ENCODE measurements at places on chromosomes 7 and 10. TPM values are rescaled to one million over a fixed set of nuclear protein-coding genes. Genes with fewer than 3 reads are reported as not detected.

GRCh38 chr10:49746626-49747302, 15.4 kb downstream of the OGDHL start:
- H3K4me1 ChIP-seq, result no peaks in the 10 kb centered on the region
- H3K4me3 ChIP-seq, result no peak overlapping the region
- no peaks in the 10 kb centered on the region for H3K27me3 ChIP-seq
- DNase-seq, result no peak

DNA sequence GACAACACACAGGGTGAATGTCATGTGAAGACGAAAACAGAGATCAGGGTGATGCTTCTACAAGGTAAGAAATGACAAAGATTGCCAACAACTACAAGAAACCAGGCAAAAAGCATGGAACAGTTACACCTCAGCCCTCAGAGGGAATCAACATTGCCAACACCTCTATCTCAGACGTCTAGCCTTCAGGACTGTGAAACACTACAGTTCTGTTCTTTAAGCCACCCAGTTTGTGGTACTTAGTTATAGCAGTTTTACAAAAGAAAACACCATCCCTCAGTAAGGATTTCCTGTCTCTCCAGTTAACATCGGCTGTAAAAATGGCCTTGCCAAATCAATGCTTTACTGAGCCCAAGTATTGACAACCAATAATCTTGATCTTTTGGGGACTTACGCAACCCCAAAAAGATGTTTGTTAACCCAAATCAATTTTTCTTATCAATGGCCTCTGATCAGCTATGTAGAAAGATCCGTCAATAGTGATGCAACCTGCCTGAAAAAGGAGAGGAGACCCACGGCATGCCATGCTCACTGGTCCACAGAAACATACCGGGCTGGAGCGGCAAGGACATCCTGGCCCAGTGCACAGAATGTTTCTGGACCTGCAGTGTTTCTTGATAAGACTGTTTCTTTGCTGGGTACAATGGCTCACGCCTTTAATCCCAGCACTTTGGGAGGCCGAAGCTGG, 44.0 kb downstream of the AKR1D1 start:
- H3K27me3 ChIP-seq, result no peaks in the 10 kb centered on the region
- H3K36me3 ChIP-seq, result no peaks in the 10 kb centered on the region
- no peaks in the 10 kb centered on the region for H3K4me1 ChIP-seq
- H3K27ac ChIP-seq, result peak overlapping the region; percentile 9
- no peak overlapping the region for H3K4me3 ChIP-seq

Gene HMX2
- total RNA-seq, result 1.1 TPM

Gene ASZ1
- not detected for total RNA-seq

Gene EXOC4
- total RNA-seq, result 74.1 TPM

All from activated T-cell treated with anti-CD3 and anti-CD28 coated beads, Interleukin-2, amount 50 U/mL, for 72 hours (primary cell).